ENCODE measurements at places on chromosomes 11 and 22.

- no peak for DNase-seq
Observed at GRCh38 chr11:67576735-67577475, 6.7 kb upstream of the GSTP1 start.

GRCh38 chr22:49776891-49777290 is 50.8 kb downstream of the BRD1 start:
- no peak for DNase-seq

DNA sequence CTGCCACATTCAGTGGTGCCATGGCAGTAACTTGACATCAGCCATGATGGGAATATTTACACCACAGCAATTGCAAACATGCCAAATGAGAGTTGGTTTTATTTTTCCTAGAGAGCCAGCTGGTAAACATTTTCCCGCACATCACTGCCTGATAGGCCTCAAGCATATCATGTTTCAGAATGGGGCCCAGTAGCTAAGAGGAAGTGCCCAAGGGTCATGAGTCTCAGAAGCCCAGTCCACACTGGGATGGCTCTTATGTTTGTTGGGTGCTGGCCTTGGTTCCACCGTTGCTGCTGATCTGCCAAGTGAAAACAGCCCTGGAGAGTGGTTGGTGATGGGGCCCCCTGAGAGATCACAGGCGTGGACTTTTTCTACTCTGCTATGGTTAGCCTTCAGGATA is 64.3 kb upstream of the NAV2 start:
- DNase-seq, result no peak

GRCh38 chr11:61362542-61362875 is 335 bp downstream of the TMEM138 start:
- no peak for DNase-seq

DNA sequence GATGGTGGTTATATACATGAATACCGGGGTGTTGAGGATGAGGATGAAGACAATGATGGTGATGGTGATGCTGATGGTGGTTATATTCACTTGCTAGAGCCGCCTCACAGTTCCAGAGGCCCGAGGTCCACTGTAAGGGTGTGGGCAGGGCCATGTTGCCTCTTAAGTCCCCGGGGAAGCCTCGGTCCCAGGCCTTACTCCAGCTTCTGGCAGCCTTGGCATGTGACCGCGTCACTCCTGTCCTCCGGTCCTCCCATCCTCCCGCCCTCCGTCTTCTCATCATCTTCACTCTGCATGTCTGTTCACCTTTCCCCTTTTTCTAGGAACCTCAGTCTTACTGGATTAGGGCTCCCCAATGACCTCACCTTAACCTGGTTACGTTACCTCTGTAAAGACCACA is 54.6 kb downstream of the IGLL1 start:
- no peak for DNase-seq

- DNase-seq, result no peak
Observed at GRCh38 chr22:19966908-19967750, 25.5 kb upstream of the TXNRD2 start.

DNA sequence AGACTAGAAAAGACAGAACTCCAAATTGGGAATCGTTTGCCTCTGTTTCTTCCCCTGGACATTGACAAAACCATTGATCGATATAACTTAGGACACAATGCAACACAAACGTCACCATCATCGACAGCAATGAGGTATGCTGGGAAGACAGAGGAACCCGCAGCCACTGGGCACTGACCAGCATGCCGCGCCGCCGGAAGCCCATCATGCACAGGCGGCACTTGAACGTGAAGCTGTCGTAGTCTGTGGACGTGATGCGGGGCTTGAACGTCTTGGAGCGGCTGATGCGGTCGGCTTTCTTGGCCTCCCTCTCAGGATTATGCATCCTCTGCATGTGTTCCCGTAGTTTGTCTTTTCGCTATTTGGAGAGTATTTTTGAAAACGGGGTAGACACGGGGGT is 23.0 kb upstream of the NFRKB start:
- no peak for DNase-seq

GRCh38 chr11:1130276-1131032 is 27.3 kb upstream of the MUC5AC start:
- DNase-seq, result no peak

DNA sequence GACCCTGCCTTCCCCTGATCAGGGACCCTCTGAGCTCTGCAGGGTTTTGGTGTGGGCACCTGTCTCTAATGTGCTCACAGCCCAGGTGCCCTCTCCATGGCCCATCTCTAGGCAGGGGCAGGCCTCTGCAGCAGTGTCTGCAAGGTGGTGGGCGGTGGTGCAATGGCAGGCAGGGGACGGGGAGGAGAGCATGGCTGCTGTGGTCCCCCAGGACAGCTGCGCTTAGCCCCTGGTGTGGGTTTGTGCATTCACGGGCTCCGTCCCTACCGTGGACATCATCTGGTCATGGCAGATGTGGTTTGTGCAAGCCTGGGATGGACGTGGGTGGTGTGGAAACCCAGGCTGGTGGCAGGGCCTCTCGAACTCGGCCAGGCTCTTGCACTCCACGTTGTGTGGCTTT is 443.1 kb downstream of the TBC1D22A start:
- DNase-seq, result no peak

- no peak for DNase-seq
Observed at GRCh38 chr11:129967996-129968395, 34.6 kb downstream of the PRDM10 start.

DNA sequence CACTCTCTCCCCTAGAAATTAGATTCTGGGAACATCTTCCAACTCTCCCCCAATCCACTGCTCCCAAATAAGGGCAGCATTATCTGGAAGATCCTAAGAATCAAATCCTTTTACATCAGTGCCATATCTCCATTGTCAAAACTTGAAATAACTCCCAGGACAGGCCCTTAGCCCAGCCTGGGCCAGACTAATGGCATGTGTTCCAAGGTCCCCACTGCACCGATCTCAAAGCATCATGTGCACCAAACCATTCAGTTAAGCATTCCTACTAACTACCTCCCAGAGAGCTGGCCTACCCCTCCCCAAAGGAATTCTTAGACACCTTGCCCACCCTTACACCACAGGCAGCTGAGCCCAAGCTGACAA is 44.2 kb upstream of the POU2AF1 start:
- DNase-seq, result no peak

DNA sequence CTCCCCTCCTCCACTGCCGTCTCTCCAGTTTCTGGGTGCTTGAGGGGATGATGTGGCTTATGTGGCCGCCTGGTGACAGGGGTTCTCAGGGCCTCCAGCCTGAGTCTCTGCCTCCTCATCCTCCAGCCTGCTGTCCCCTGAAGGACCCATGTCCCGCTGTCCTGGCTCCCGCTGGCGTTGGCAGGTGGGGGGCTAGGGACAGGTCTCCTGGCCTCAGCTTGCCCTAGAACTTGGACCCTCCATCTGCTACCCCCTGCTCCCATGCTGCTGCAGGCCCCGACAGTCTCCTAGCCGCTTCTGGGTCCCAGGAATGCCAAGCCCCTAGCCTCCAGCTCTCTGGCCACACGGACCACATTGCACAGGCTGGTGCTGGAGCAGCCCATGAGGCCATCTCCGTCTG is 13.9 kb upstream of the CELSR1 start:
- DNase-seq, result no peak

- DNase-seq, result no peak
Observed at GRCh38 chr11:122728561-122728960, 73.0 kb downstream of the UBASH3B start.

Measured in NCI-H1930 (cell line).